ENCODE measurements at places on chromosomes 6 and 20.

DNA sequence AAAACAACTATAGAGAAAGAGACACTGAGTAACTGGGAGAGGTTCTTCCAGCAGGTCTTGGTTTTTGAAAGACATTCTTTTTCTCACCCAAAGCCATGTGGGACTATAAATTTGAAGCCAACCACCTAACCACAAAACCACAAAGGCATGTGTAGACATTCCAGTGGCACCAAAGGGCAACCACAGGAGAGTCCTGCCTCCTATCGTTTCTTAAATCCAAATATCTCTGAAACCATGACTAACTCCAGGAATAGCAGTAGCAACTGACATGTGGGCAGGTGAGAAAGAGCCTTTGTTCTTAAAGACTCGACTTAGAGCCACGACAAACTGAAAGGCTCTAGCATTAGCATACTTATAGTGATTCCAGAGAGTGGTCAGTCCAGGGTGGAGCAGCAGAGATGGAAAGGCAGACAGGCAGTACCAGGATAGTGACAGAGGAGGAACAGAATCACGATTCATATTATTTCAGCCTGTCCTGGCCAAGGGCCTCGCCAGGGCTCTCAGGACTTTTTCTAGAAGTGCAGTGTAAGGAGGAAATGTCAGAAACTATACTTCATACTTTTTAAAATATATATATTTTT lies 9.4 kb upstream of the COL9A1 start:
- peak; percentile 14 for DNase-seq

DNA sequence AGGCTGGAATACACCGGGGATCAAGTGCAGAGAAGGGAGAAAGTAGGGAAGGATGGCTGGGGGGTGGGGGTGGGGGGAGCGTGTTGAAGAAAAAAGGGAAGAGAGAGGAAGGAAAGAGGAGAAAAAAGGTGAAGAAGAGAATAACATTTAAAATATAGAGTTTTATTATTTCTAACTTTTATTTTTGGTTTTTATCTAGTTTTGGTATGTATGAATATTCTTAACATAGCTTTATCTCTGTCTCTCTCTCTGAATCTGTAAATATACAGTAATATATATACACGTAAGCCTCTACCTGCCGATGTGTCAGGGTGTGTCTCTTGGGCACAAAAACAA lies 30.0 kb downstream of the HLA-F start:
- DNase-seq, result no peak

GRCh38 chr6:125738276-125738675 lies 11.2 kb upstream of the HEY2 start:
- no peak for DNase-seq

- DNase-seq, result no peak
Observed at GRCh38 chr6:119277052-119277451, 72.5 kb downstream of the MAN1A1 start.

- no peak for DNase-seq
Observed at GRCh38 chr6:166776571-166776970, 149.5 kb upstream of the RPS6KA2 start.

- no peak for DNase-seq
Observed at GRCh38 chr6:33426590-33427511, 7.0 kb downstream of the SYNGAP1 start.

- DNase-seq, result peak; percentile 36
Observed at GRCh38 chr6:45808917-45809316, 206.7 kb downstream of the CLIC5 start.

GRCh38 chr6:18632670-18633410 lies 245.7 kb downstream of the RNF144B start:
- no peak for DNase-seq

- DNase-seq, result peak; percentile 48
Observed at GRCh38 chr6:17987697-17988421, 424 bp upstream of the KIF13A start.

GRCh38 chr6:98590997-98591396 lies 243.4 kb upstream of the POU3F2 start:
- no peak for DNase-seq

GRCh38 chr6:36113703-36114102 lies 16.6 kb upstream of the MAPK13 start:
- no peak for DNase-seq

GRCh38 chr6:36666826-36667591 lies 11.5 kb upstream of the CDKN1A start:
- DNase-seq, result peak; percentile 58

GRCh38 chr6:128827675-128828464 lies 55.1 kb upstream of the LAMA2 start:
- DNase-seq, result no peak

- DNase-seq, result no peak
Observed at GRCh38 chr20:58596750-58597248, 54.3 kb upstream of the STX16 start.

GRCh38 chr6:13990796-13991195 lies 66.0 kb downstream of the RNF182 start:
- no peak for DNase-seq

DNA sequence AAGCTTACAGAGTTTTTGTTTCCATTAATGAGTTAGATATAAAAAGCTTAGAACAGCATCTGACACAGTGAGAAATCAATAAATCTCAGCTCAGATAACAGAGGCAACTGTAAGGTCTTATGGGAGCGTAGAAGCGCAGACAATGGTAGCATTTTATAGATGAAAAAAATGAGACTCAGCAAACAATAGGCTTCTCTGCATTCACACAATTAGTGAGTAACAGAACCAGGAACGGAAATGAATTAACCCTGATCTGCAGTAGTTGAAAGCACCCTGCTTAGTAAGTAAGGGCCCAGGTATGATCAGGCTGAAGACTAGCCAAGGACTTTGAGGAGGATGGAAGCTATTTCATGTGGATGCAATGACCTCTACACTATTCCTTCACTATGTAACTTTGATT lies 147.2 kb upstream of the EYA4 start:
- no peak for DNase-seq

GRCh38 chr6:21406316-21406715 lies 187.2 kb upstream of the SOX4 start:
- no peak for DNase-seq

GRCh38 chr20:8151372-8151771 lies 19.3 kb downstream of the PLCB1 start:
- no peak for DNase-seq

DNA sequence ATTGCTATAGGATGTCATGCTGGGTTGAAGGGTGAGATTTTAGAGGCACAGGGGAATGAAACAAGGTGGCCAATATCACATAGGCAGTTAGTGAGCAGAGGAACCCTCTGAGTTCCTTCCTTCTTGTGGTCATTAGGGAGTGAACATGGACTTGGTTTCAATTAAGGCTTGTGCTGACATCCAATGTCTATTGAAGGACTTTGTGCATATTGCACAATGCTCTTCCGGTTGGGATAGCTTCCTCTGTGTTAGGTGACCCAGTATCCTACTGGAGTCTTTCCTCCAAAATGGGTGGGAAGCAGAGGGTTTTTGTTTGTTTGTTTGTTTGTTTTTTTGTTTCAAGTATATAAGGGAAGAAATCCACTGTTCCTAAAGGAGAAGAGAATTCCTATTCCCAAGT lies 98.5 kb downstream of the HDGFL1 start:
- DNase-seq, result no peak

- DNase-seq, result no peak
Observed at GRCh38 chr20:62659488-62660239, 17.4 kb downstream of the SLCO4A1 start.

GRCh38 chr6:69894578-69895347 lies 28.4 kb downstream of the COL19A1 start:
- DNase-seq, result peak; percentile 43

GRCh38 chr6:52759085-52759484 lies 4.2 kb downstream of the GSTA2 start:
- no peak for DNase-seq

DNA sequence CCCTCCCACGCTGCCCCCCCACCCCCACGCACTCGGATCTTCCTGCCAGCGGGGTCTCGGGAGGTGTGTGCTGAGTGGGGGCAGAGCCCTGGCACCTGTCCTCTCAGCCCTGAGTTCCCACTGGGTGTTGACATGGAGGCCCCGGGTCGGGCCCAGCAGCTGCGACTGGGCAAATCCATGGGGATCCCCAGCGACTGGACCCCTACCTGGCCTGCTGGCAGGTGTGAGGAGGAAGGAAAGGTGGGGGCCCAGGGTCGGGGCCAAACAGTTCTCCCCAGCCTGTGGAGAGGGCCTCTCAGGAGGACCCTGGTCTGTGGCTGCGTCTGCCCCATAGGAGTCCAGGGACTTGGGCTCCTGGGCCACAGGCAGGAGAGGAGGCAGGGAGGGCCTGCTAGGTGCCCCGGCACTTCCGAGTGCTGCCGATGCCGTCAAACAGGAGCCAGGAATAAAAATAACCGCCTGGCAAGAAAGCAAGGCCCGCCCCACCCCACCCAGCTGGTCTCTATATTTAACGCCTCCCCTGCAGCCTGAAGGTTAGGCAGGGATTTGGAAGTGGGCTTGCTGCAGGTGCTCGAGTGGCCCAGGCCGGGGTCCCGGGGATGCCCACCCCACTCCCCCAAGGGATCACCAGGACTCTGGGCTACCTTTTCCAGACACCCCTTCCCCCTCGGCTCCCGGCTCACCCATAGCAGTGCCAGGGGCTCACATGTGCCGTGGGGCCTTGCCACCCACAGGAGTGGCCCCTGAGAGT lies 1.4 kb upstream of the EEF1A2 start:
- no peak for DNase-seq

- no peak for DNase-seq
Observed at GRCh38 chr20:21358737-21359136, 38.6 kb downstream of the NKX2-4 start.

GRCh38 chr6:50271817-50272216 lies 222.1 kb upstream of the DEFB112 start:
- DNase-seq, result no peak

DNA sequence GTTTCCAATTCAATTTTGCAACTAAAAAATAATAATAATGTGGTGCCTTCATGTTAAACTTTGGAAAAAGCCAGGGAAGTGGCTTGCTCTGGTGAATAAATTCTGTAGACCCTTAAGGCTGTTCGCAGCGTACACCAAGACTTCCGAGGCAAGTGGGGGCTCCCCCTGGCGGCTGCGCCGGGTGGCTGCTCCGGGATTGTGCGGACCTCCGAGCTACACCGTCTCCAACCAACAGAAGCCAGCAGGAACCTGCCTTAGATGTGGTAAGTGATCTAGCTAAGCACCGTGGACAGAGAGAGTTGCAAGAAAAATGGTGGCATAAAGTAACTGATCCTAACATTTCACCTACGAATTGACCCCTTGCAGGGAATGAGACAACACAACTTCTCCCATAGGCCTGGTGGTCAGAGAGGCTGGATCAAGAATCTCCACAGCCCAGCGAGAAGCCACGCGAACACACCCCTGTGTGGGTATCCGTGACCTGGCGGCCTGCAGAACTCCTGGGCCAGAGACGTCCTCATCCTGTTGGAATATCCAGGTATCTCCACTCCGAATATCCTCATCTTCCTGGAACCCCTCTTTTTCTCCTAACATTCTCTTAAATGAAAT lies 69.6 kb downstream of the TBXT start:
- DNase-seq, result peak; percentile 1

- no peak for DNase-seq
Observed at GRCh38 chr6:53792016-53792415, 2.8 kb upstream of the LRRC1 start.

GRCh38 chr6:4287372-4287771 lies 152.0 kb upstream of the ECI2 start:
- no peak for DNase-seq

DNA sequence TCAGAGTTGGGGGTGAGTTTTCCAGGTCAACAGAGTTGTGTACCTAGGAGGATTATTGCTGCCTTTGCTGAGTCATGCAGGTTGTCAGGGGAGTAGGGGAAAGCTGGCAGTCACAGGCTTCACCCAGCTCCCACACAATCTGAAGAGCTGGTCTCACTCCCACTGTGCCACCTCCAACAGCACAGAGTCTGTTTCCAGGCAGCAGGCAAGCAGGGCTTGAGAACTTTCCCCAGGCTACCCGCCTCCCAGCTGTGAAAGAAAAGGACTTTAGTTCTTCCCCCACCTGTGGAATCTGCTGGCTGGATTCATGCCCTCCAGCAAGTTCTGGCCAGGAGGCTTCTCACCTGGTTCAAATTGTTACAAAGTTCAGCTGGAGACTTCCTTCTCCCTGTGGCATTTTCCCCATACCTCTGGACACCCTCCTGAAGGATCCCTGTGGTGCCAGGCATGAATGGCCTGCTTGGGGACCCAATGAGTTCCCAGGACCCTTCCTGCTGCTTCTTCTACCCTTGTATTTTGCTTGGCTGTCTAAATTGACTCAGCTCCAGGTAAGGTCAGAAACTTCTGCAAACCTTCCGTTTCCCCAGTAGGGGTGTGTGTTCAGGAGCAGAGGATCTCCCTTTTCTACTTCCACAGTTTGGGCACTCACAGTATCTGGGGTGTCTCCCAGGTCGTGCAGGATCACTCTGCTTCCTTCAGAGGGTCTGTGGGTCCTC lies 378.1 kb upstream of the MAN1A1 start:
- no peak for DNase-seq

- DNase-seq, result no peak
Observed at GRCh38 chr20:15362849-15363248, 1025.4 kb upstream of the FLRT3 start.

DNA sequence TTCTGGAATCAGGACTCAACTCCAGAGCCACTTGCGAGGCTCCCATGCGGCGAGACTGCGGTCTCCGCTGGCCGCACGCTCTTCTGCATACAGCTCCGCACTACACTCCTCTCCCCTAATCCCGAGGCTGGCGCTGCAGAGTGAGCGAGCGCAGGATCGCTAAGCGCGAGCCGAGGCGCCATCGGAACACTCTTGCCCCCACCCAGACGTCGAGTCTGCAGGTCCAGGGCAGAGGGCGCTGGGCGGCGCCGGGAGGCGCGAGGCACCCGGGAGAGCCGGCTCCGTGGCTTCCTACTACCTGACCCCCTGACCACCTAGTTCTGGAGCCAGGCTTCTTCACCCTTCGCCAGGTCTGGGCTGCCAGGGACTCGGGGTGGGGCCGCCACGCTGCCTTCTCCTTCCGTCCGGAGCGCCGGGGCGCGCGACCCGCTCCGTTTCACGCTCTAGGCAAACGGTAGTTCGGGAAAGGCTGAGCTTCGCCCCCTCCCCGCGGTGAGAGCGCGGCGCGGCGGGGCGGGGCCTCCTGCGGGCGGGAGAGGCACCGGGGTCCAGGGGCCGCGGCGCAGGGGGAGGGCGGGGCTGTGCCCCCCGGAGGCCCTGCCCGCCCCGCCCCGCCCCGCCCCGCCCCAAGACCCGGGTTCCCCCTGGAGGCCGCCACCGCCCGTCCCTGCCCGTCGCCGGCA lies 5.4 kb upstream of the TUBB2A start:
- DNase-seq, result peak; percentile 75

DNA sequence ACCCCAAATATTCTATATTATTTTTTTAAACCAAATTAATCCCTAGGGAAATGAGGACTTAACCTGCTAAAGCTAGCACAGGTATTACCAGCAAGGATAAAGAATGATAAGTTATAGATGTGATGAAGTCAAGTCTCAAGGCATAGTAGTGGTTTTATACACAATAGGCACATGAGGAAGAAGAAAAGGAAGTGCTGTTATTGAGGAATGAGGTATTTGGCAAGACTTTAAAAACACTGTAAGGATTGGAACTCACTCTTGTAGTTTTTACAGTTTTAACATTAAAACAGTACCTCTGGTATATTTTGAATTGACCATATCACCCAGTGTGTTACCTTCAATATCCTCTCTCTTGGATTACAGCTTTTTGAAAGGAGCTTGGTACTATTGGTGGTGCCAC lies 54.6 kb downstream of the PHF3 start:
- no peak for DNase-seq
